ENCODE measurements at places on chromosomes 3 and 15.

DNA sequence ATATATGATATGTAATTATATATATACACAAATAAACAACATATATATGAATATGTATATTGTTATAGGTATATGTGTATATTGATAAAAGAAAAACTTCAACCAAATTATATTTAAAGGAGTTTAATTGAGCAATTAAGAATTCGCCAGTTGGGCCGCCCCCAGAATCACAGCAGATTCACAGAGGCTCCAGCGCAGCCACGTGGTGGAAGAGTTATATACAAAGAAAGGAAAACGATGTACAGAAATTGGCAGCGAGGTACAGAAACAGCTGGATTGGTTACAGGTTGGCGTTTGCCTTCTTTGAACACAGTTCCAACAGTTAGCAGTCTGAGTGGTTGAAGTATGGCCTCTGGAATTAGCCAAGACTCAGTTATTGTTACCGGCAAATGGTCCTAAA is 137.3 kb upstream of the SLC24A5 start:
- H3K4me3 ChIP-seq, result no peak overlapping the region
- no peaks in the 10 kb centered on the region for H3K4me1 ChIP-seq
- no peaks in the 10 kb centered on the region for H3K27me3 ChIP-seq
- H3K36me3 ChIP-seq, result no peaks in the 10 kb centered on the region
- DNase-seq, result no peak

- 0 out of 2 replicates have a peak, but pooled peaks cover 2% of the 10 kb centered on the region for H3K4me1 ChIP-seq
- no peaks in the 10 kb centered on the region for H3K36me3 ChIP-seq
- no peaks in the 10 kb centered on the region for H3K27me3 ChIP-seq
- no peak overlapping the region for H3K4me3 ChIP-seq
- no peak overlapping the region for H3K27ac ChIP-seq
Measured at GRCh38 chr15:65222891-65223290, 11.6 kb upstream of the CILP start.

GRCh38 chr3:168876346-168877035 is 780.8 kb upstream of the GOLIM4 start:
- no peak overlapping the region for H3K4me3 ChIP-seq
- no peaks in the 10 kb centered on the region for H3K36me3 ChIP-seq
- no peak overlapping the region for H3K27ac ChIP-seq
- H3K4me1 ChIP-seq, result no peaks in the 10 kb centered on the region

GRCh38 chr15:31439328-31439727 is 112.7 kb downstream of the KLF13 start:
- peak; percentile 63 for DNase-seq
- no peak overlapping the region for H3K27ac ChIP-seq
- H3K4me3 ChIP-seq, result no peak overlapping the region
- H3K4me1 ChIP-seq, result no peaks in the 10 kb centered on the region
- no peaks in the 10 kb centered on the region for H3K27me3 ChIP-seq

- DNase-seq, result peak; percentile 61
- peaks cover 8% of the 10 kb centered on the region for H3K4me1 ChIP-seq
- peak overlapping the region; percentile 97 for H3K4me3 ChIP-seq
- peak overlapping the region; percentile 1 for H3K27ac ChIP-seq
Measured at GRCh38 chr3:66036586-66037148, 2.1 kb downstream of the MAGI1 start.

- no peak for DNase-seq
- H3K36me3 ChIP-seq, result no peaks in the 10 kb centered on the region
- H3K27me3 ChIP-seq, result no peaks in the 10 kb centered on the region
- H3K4me3 ChIP-seq, result no peak overlapping the region
- H3K4me1 ChIP-seq, result no peaks in the 10 kb centered on the region
Measured at GRCh38 chr3:183151821-183152351, 10.6 kb downstream of the LAMP3 start.

GRCh38 chr15:73569361-73569760 is 63.8 kb downstream of the NPTN start:
- H3K4me1 ChIP-seq, result no peaks in the 10 kb centered on the region
- H3K4me3 ChIP-seq, result no peak overlapping the region
- no peak for DNase-seq
- H3K36me3 ChIP-seq, result peaks cover 49% of the 10 kb centered on the region

DNA sequence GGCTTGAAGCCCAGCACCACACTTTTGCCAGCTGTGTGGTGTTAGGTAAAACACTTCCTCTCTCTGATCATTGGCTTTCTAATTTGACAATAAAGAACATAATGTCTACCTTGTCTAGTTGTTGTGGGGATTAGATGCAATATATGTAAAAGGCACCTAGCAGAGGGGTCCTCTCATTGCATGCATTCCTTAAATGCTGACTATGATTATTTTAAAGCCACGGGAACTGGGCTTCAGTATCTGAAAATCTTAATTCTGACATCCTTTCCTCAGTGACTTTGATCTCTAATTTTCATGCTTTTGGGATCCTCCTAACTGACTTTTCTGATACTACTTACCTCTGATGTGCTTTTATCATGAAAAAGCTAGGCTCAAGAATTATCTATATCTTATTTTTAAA is 596.3 kb downstream of the TAFA4 start:
- H3K4me1 ChIP-seq, result no peaks in the 10 kb centered on the region
- no peak overlapping the region for H3K27ac ChIP-seq

GRCh38 chr3:162517110-162517509 is 1020.5 kb downstream of the OTOL1 start:
- peaks cover 1% of the 10 kb centered on the region for H3K36me3 ChIP-seq
- no peaks in the 10 kb centered on the region for H3K4me1 ChIP-seq
- H3K27ac ChIP-seq, result no peak overlapping the region

GRCh38 chr3:196736670-196737374 is 2.8 kb upstream of the PAK2 start:
- no peaks in the 10 kb centered on the region for H3K27me3 ChIP-seq
- peaks cover 9% of the 10 kb centered on the region for H3K36me3 ChIP-seq
- no peaks in the 10 kb centered on the region for H3K4me1 ChIP-seq
- no peak overlapping the region for H3K4me3 ChIP-seq

DNA sequence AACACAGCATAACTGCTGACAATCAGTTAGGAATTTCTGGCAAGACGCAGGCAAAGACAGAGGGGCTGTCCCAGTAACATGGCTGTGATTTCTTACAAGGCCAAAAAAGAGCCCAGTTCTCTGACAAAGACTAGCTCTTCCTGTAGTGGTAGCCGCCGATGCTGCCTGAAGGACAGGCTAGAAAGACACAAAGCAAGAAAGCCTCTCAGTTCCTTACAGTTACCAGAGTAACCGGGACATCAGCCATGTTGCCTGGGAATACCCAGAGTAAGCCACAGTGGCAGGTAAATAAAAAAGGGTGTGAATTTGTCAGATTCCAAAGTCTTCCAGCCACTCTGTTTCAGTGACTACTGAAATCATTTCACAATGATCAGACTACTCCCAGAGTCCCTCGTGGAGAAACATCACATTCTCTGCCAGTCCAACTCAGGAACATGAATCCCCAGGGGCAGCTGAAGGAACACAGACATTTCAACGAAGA is 493.6 kb upstream of the ADAMTS9 start:
- H3K4me1 ChIP-seq, result no peaks in the 10 kb centered on the region
- no peaks in the 10 kb centered on the region for H3K36me3 ChIP-seq
- no peak overlapping the region for H3K4me3 ChIP-seq
- no peaks in the 10 kb centered on the region for H3K27me3 ChIP-seq
- H3K27ac ChIP-seq, result no peak overlapping the region

- no peak overlapping the region for H3K27ac ChIP-seq
- H3K4me1 ChIP-seq, result no peaks in the 10 kb centered on the region
- H3K36me3 ChIP-seq, result peaks cover 29% of the 10 kb centered on the region
- DNase-seq, result no peak
- H3K27me3 ChIP-seq, result no peaks in the 10 kb centered on the region
- H3K4me3 ChIP-seq, result no peak overlapping the region
Measured at GRCh38 chr15:98953968-98954367, 53.6 kb downstream of the PGPEP1L start.

- H3K4me3 ChIP-seq, result no peak overlapping the region
- no peaks in the 10 kb centered on the region for H3K4me1 ChIP-seq
- no peak overlapping the region for H3K27ac ChIP-seq
- no peak for DNase-seq
- H3K36me3 ChIP-seq, result peaks cover 20% of the 10 kb centered on the region
Measured at GRCh38 chr15:64344651-64345294, 11.2 kb downstream of the CSNK1G1 start.

DNA sequence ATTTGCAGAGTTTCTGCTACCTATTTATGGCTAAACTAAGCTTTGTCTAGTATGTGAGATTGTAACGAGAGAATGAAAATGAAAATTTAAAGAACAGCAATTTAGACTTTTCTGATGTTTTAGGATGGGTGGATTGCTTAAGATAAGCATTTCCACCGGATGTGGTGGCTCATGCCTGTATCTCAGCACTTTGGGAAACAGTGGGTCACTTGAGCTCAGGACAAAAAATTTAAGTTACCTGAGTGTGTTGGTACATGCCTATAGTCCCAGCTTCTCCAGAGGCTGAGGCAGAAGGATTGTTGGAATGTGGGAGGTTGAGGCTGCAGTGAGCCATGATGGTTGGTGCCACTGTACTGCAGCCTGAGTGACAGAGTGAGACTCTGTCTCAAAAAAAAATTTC is 3.3 kb downstream of the PPP4R2 start:
- no peak for DNase-seq
- H3K27ac ChIP-seq, result no peak overlapping the region
- H3K4me3 ChIP-seq, result peak overlapping the region; percentile 33
- no peaks in the 10 kb centered on the region for H3K4me1 ChIP-seq
- no peaks in the 10 kb centered on the region for H3K27me3 ChIP-seq

- H3K27me3 ChIP-seq, result peaks cover 4% of the 10 kb centered on the region
- H3K27ac ChIP-seq, result no peak overlapping the region
- peak overlapping the region; percentile 82 for H3K4me3 ChIP-seq
- DNase-seq, result peak; percentile 81
- no peaks in the 10 kb centered on the region for H3K4me1 ChIP-seq
Measured at GRCh38 chr3:46692566-46692990, 901 bp downstream of the ALS2CL start.

DNA sequence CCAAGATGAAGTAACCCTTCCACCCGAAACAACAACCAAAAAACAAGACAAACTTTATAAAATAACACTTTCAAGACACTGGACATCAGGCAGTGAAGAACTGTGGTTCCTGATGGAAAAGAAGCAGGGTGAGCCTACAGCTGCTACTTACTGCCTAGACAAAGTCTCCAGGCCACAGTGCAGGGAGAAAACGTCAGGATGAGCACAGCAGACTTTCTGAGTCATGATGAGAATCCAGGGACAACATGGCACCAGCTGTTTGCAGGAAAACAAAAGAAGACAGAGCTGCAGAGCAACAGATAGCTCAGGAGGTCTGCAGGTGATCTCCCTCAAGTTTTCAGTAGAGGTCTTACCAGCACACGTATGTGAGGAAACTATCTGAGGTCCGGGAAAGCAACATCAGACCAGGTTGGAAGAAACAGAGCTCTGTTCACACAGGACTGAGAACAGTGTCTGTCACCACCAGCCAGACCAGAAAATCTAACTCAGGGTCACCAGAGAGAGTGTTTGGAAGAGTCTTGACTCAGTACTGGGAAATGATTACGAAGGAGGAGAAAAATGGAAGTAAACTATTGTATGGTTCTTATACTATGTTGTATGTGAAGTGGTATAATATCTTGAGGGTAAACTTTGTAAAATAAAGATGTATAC is 108.9 kb downstream of the ANO10 start:
- peaks cover 11% of the 10 kb centered on the region for H3K36me3 ChIP-seq
- H3K4me1 ChIP-seq, result no peaks in the 10 kb centered on the region
- H3K27me3 ChIP-seq, result no peaks in the 10 kb centered on the region
- no peak overlapping the region for H3K27ac ChIP-seq

DNA sequence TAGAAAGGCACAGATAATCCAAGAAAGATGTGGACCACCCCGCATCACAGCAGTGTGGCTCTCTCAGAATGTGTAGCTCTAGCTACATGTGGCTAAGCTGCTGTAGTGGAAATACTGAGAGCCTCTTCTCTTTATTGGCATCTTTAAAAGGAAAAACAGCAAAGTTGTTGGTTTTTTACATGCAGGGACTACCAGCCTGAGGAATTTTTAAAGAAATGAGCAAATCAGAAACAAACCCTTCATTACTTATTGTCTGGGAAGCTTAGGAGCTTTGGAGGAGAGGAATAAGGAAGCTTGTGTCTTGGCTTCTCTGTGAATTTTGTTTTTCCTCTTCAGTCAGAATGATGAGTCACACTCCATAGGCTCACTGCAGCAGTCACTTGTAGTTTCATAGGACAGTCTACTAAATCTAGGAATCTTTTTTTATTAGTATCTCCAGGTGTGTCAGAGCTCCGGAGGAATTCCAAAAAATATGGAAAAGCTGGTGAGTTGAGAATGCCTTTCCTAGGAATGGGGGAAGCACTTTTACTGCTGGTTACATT is 27.5 kb downstream of the POLG start:
- H3K4me3 ChIP-seq, result no peak overlapping the region
- no peaks in the 10 kb centered on the region for H3K27me3 ChIP-seq
- no peaks in the 10 kb centered on the region for H3K4me1 ChIP-seq
- H3K36me3 ChIP-seq, result peaks cover 79% of the 10 kb centered on the region
- DNase-seq, result no peak
- no peak overlapping the region for H3K27ac ChIP-seq

DNA sequence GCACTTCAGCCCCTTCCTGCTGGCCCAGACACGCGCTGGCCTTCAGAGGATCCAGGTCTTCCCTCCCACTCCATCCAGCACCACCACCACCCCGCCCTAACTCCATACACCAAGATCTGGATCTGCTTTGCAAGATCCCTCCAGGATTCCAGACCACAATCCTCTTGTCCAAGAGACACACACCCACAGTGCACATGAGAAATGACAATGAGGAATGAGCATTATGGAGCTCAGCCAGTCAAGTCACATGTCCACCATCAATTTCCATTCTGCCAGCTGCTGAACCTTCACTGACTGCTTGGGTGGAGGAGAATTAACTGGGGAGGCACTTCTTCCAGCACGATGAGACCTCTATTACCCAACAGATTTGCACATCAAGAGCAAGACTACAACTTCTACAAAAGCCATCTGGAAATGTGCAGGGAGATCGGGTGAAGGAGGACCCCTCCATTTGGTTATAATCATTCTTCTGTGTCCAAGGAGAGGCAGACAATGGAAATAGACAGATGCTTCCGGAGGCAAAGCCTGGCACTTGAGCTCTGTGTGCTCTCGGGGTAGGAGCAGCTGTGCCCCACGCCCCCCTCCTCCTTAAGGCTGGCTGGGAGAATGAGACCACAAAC is 12.3 kb upstream of the SPATA12 start:
- H3K36me3 ChIP-seq, result no peaks in the 10 kb centered on the region
- no peak for DNase-seq
- H3K4me3 ChIP-seq, result no peak overlapping the region

GRCh38 chr3:53187430-53187829 is 26.4 kb downstream of the PRKCD start:
- no peaks in the 10 kb centered on the region for H3K4me1 ChIP-seq
- H3K27ac ChIP-seq, result no peak overlapping the region
- no peaks in the 10 kb centered on the region for H3K27me3 ChIP-seq
- no peak for DNase-seq

- DNase-seq, result no peak
- no peaks in the 10 kb centered on the region for H3K36me3 ChIP-seq
- H3K27me3 ChIP-seq, result no peaks in the 10 kb centered on the region
Measured at GRCh38 chr3:52038227-52038626, 18.1 kb downstream of the DUSP7 start.

DNA sequence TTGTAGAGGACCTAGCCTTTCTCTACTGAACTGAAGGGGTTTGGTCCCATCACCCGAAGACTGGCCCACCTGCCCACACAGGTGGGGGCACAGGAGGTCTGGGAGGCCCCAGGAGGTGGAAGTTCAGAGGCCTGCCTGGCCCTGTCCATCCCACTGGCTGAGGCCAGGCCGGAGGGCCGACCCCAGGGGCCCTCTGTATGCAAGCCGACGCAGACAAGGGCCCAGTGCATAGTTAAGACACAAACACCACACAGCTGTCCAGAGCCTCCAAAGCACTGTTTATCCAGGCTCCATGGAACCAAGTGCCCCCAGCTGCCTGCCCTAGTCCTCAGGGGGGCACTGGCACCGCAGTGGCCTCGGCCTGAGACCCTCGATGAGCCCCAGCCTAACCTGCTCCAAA is 26.7 kb downstream of the SNX33 start:
- no peak overlapping the region for H3K4me3 ChIP-seq
- no peaks in the 10 kb centered on the region for H3K36me3 ChIP-seq
